Hematopoietic multipotent progenitor cell (in vitro differentiated cells): ENCODE measurements at places on chromosomes 7 and 10. TPM values are rescaled to one million over a fixed set of nuclear protein-coding genes. Genes with fewer than 3 reads are reported as not detected.

Gene NPFFR1
- under 0.01 TPM for total RNA-seq

Gene ERVW-1
- total RNA-seq, result under 0.01 TPM

Gene DNTT
- 7.0 TPM for total RNA-seq

Gene GBX1
- not detected for total RNA-seq

Gene CRYGN
- not detected for total RNA-seq

Gene ANKRD26
- 2.4 TPM for total RNA-seq

Gene ZNF3
- total RNA-seq, result 25.9 TPM

Gene LRRN3
- under 0.01 TPM for total RNA-seq

Gene SDK1
- 0.81 TPM for total RNA-seq

Gene MUC3A
- total RNA-seq, result under 0.01 TPM

Gene GALNT17
- total RNA-seq, result not detected

Gene SPOCK2
- total RNA-seq, result 31.0 TPM

Gene HPS1
- 50.1 TPM for total RNA-seq
